ENCODE measurements at places on chromosomes 3 and 15.
A peak's percentile ranks its signal among the peaks of the same experiment; 100 is the strongest.

DNA sequence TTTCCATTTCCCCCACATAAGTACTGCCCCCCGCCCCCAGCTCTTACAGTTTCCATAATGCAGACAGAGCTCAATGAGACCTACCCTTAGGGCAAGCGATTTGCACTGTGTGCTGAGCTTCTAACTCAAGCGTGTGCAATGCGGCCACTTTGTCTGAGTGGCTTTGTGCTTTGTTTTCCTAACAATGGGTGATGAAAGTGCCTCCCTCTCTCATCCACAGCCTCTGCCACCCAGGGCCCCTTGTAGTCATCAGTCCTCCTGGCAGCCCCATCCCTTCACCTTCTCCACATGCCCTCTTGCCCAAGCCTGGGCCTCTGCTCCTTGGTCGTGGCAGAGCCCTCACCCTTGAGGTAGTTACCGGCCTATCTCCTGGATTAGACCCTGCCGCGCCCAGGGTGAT is 17.2 kb downstream of the DAPK2 start:
- DNase-seq: no peak

DNA sequence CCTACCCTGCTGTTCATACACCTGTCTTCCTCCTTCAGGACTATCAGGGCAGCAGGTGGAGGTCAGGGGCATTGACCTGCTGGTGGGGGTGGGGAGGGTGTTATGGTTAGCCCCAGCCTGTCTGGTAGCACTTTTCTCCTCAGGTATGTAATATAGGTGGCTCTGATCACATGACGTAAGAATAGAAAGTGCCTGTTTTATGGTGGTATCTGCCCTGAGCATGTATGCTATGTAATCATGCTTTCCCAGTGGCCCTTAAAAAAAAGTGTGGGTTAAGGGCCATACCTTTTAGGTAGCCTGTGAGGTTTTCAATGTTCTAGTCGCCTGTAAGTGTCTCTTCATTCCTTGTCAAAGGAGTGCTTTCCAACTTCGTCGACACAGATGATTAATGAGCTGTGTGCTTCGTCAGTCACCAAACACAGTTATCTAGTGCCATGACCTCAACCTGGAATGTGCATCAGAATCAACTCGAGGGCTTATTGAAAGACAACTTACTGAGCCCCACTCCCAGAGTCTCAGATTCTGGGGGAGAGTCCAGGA is 86.3 kb downstream of the KLHL25 start:
- DNase-seq: peak; percentile 46

DNA sequence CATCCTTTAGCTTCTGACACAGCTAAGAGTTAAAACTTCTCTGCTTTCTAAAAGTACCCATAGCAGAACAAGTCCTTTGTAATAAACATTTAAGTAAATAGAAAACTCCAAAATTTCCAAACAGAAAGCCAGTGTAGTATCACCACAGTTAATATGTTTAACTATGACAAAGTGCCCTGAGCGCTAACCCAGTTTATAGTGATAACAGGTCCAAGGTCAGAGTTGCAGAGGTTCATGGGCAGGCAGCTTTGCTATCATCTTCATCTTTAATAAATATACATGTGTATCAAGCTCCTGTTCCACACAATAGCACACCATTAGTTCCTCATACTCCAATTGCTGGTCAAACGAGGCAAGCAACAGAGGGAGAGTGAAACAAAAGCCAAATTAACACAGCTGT is 12.4 kb upstream of the TOP2B start:
- no peak for DNase-seq

DNA sequence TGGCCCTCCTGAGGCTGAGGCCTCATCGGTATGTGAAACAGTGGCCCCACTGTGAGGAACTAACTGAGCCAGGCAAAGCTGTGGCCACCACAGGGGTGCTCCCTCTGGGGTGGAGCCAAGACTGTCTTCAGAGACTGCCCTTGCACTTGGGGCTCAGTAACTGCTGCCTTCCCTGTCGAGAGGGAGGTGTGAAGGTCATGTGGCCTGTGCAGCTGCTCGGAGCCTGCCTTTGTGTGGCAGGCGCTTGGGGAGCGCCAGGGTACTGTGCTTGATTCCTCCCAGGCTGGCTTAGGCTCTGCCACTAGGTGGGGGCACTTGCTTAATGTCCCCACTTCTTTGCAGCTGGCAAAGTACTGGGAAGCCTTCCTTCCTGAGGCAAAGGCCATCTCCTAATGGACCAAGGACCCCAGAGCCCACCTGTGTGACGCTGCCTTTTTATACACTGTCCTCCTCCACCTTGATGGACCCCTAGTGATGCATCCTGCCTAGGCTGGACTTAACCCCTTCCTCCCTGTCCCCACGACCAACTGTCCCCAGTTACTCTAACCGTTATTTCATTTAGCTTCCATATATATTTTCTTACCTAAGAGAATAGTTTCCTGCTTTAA is 14.2 kb upstream of the SNX22 start:
- DNase-seq: no peak

DNA sequence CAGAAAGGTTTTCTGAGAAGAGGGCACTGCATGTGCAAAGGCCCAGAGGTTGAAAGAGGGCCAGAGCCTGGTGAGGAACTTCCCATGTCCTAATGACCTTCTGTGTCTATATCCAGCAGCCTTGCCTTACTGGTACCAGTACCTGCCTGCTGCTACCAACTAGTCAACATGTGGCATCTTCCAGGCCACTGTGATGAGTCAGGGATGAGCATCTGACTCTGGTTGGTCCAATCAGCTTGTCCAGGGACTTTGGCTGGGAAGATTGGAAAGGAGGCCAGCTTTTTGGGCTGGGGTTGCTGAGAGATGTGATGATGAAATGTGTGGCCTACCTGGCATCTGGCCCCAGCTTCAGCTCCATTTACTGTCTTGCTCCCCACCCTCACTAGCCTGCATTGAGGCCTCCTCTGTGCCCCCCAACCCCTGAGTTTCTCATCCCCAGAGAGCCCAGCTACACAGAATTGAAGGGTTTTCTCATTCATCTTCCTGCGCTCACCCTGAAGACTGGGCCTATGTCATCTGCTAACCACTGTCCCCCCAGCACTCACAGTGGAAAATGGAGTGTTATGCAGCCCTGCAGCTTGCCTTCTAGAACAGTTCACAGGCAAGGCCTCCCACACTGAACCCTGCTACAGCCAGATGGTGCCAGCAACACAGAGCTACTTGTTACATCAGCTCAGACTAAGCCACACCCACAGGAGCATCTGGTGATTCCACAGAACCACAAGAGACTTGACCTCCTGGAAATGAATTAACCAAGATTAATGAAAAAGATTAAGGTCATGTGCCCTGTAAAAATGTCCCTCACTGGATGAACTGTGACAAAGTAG is 1.3 kb upstream of the TWF2 start:
- DNase-seq: peak; percentile 68

GRCh38 chr3:39317571-39318169 is 11.8 kb upstream of the CCR8 start:
- DNase-seq: no peak

DNA sequence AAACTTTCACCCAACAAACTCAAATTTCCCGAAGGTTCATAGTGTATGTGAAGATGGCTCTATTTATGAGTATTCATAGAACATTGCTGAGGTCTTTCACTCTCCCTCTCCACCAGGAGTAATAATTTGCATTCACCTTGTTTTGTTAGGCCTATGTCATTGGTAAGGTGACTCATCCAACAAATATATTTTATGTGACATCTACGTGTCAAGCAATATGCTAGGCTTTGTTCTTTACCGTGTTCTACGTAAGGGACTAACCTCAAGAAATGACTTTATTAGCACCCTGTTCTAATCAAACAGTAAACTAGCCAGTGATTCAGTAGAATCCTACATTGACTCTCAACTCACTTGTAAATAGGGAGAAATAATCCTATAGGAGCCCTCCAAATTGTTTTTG is 334.4 kb downstream of the FGF12 start:
- DNase-seq: no peak

DNA sequence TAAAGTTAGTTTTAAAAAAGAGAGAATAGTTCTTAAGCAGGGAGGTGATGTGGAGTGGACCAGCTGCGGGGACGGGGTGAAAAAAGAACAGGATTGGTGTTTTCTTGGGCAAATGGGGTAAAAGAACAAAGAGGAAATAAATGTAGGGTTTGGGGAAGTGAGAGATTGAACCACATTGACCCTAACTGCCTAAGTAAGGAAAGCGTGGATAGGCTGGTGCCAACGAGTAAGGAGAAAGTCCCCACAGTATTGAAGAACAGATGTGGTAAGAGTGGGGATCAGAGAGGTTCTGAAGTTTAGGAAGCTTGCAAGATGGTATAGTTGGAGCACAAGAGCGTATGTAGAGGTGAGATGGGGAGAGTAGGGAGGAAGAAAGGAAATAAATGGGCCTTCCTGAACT is 17.0 kb downstream of the IREB2 start:
- no peak for DNase-seq

GRCh38 chr3:157551961-157552360 is 48.7 kb upstream of the VEPH1 start:
- no peak for DNase-seq

GRCh38 chr3:96677156-96677555 is 137.2 kb upstream of the EPHA6 start:
- no peak for DNase-seq

- DNase-seq: peak; percentile 15
Measured at GRCh38 chr15:56249092-56249491, 5.4 kb upstream of the RFX7 start.

DNA sequence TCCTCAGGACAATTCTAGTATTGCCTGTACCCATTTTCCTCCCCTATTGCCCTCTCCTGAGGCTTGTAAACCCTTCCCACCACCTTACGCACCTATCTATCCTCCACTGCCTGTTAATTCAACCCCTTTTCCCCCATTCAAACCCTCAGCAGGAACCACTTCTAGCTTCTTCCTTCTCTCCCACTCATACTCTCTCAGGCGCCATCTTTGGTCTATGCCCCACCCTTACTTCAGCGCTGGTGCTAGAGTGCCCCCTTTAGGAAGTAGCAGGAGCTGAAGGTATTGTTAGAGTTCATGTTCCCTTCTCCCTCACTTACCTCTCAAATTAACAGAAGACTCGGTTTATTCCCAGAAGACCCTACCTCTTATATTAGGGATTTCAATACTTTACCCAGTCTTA is 121.8 kb upstream of the NLGN1 start:
- no peak for DNase-seq

- DNase-seq: no peak
Measured at GRCh38 chr3:31079689-31080088, 185.2 kb upstream of the GADL1 start.

DNA sequence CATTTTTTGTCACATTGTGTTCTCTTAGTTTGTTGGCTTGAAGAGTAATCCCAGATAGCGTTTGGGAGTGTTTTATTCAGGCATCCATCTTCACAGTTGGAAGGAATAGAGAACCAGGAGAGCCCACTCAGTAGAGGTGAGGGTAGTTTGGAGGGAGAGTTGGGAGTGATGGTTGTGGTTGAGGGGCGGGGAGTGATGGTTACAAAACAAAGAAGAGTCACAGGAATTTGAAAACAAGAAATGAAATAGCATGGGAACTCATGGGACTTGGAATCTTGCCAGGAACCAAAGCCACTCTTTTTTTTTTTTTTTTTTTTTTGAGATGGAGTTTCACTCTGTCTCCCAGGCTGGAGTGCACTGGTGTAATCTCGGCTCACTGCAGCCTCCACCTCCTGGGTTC is 36.3 kb downstream of the DUT start:
- DNase-seq: no peak

- DNase-seq: no peak
Measured at GRCh38 chr15:96421178-96421601, 90.7 kb downstream of the NR2F2 start.

DNA sequence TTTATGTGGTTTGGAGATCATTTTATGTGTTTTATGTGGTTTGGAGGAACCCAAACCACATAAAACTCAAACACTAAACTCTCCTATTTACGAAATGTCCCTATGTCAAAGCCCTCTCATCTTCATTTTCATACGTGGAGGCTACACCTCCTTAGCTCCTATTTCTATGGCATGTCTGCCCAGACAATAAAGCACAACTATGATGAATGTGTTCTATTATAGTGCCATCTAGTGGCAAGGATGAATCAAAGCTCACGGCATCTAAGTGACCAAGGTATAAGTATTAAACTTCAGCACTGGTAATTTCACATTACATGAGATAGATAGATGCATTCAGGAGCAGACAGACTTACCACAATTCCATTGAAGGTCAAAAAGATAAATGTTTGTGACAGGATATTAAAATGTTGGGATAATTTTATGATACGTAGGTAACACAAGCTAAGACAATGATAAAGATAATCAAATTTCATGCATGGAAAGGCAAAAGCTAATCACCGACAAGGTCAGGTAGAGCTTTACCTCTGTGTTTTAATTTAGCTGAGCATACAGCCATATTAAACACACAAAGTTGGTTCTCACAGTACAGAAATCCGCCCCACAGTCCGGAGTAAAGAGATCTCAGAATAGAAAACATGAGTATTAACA is 130.6 kb upstream of the FHIT start:
- DNase-seq: no peak

- DNase-seq: no peak
Measured at GRCh38 chr15:56371495-56372147, 6.4 kb downstream of the TEX9 start.

GRCh38 chr3:183252973-183253527 is at the start of gene B3GNT5:
B3GNT5 (plus strand) TSS chr3:183253253; CDS start chr3:183269799, 16,546 bp downstream.
- DNase-seq: peak; percentile 86

- DNase-seq: no peak
Measured at GRCh38 chr15:70643106-70643782, 120.1 kb downstream of the UACA start.

DNA sequence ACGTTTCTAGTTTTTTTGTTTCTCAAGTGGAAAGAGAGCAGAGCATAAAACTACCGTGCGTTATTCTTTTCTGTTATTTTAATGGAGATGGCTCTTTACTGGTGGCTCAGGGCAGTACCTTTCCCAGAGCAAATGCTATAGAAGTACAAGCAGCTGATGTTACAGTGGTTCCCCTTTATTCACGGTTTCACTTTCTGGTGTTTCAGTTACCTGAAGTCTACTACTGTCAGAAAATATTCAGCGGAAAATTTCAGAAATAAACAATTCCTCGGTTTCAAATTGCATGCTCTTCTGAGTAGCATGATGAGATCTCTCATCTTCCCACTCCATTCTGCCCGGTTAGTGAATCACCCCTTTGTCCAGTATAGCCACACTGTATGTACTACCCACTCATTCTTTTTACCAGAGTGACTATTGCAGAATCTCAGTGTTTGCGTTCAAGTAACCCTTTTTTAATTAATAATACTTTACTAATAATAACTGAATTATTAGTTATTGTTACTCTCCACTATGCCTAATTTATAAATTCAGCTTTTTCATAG is 597.5 kb upstream of the ROBO2 start:
- DNase-seq: no peak

DNA sequence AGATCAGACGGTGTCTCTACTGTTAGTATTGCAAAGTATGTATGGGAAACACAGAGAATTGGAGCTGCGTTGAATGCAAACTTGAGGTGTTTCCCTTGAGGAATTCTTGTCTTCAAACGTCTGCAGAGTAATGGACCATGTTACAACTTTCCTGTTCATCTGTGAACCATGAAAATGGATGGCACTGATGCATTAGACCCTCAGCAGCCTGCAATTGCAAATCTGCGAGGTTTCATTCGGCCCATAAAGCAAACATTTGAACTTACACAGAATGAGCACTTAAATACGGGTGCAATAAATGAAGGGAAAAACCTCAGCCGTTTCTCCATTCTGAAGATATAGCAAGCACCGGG is 49.7 kb downstream of the LRRN1 start:
- DNase-seq: no peak

All from body of pancreas (tissue), 4 donors.